ENCODE measurements at places on chromosomes 13 and 19.

- DNase-seq: no peak
Measured at GRCh38 chr19:1935484-1936208, 5.3 kb upstream of the CSNK1G2 start.

- DNase-seq: no peak
Measured at GRCh38 chr13:70604448-70604847, 496.2 kb upstream of the KLHL1 start.

- DNase-seq: no peak
Measured at GRCh38 chr13:60000081-60000480, 163.6 kb downstream of the DIAPH3 start.

DNA sequence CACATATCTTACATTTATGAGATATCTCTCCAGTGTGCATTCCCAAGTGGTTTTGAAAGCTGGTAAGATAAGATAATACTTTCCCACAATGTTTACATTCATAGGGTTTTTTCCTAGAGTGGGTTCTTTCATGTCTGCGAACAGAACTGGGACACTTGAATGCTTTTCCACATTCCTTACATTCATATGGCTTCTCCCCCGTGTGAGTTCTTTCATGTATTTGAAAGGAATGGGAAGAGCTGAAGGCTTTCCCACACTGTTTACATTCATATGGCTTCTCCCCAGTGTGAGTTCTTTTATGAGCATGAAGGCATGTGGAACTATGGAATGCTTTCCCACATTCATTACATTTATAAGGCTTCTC is 19.7 kb downstream of the ZNF433 start:
- DNase-seq: no peak

GRCh38 chr19:38741670-38742069 is 2.6 kb downstream of the CAPN12 start:
- DNase-seq: no peak

DNA sequence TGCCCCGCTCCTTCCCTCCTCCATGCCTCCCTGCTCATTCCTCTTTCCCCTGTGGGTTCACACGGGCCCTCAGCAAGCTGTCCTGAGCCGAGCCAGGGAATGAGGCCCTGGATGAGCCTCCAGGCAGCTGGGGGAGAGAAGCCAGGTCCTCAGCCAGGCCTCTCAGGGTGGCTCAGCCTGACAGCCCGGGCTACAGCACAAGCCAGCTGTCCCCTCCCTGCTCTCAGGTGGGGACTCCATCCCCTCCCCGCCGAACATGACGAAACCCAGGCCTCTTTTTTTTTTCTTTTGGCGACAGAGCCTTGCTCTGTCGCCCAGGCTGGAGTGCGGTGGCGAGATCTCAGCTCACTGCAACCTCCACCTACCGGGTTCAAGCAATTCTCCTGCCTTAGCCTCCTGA is 40.0 kb upstream of the MATK start:
- no peak for DNase-seq

DNA sequence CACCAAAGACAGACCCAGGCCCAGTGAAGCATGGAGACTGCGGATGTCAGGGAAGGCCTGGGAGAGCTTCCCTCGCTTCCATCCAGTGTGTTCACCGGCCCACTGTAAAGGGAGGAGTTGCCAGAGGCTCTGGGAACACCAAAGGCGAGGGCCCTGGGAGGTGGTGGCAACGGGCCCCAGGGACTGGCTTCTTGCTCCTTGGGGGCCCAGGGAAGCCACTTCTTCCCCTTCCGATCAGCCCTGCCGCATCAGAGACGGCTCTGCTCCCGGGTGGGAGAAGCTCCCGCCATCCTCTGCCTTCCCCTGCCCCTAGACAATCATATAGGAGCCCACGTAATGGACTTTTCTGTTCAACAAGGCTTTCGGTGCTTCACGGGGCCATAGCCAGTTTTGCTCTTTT is 83.4 kb upstream of the GPR183 start:
- DNase-seq: no peak

DNA sequence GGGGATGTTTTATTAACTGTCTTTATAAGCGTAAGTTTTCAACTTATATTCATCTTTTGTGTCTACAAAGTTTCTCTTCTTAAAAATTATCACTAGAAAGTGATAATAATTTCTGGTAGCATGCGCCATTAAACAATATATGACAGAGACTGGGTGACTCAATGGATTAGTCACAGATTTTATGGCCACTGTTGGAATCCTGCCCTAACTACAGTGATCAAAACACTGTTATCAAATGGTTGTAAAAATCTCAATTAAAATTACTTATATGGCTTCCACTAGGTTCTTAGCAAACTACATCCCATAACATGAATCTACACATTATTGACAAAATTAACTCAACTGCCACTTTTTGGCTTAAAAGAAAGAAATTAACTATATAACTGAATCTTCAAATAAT is 350.0 kb downstream of the DACH1 start:
- DNase-seq: no peak

- DNase-seq: no peak
Measured at GRCh38 chr13:44263751-44264620, 109.6 kb upstream of the SERP2 start.

GRCh38 chr19:56983171-56983570 is 136.6 kb upstream of the USP29 start:
- no peak for DNase-seq

- DNase-seq: no peak
Measured at GRCh38 chr13:102508411-102508810, 88.4 kb upstream of the TPP2 start.

DNA sequence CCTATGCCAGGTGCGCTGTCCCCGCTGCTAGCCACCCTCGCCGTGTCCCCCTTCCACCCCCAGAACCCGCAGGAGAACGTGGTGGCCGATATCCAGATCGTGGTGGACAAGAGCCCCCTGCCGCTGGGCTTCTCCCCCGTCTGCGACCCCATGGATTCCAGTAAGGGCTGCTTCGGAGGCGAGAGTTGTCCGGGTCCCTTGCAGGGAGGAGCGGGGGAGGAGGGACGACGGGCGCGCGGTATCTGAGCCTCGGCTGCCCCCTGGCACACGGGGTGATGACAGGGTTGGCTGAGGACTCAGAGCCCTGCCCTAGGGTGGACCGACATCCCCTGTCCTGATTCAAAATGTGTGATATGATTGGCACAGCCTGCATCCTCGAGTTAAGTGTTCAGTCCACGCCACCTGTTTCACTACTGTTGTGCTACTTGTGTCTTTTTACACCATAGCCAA is 653 bp downstream of the MVB12A start:
- DNase-seq: no peak

DNA sequence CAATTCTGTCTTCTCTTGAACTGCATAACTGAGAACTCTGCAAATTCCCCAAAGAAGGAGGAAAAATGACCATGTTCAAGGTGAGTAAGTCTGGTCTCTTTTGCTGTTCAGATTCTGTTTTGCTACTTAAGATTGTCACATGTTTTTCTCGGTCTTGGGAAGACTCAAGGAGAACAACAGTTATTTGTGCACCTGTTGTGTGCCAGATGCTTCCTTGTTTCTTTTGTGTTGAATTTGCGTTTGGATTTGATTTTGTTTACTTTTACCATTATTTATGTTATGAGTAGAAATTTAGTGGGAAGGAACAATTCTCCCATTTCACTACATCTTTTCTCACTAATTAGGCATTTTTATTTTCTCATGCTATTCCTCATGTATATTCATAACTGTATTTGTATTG is 4.4 kb downstream of the ZNF284 start:
- DNase-seq: no peak

GRCh38 chr13:79684371-79684770 is 203.4 kb downstream of the NDFIP2 start:
- DNase-seq: no peak

GRCh38 chr19:39193803-39194202 is 3.0 kb upstream of the NCCRP1 start:
- no peak for DNase-seq

DNA sequence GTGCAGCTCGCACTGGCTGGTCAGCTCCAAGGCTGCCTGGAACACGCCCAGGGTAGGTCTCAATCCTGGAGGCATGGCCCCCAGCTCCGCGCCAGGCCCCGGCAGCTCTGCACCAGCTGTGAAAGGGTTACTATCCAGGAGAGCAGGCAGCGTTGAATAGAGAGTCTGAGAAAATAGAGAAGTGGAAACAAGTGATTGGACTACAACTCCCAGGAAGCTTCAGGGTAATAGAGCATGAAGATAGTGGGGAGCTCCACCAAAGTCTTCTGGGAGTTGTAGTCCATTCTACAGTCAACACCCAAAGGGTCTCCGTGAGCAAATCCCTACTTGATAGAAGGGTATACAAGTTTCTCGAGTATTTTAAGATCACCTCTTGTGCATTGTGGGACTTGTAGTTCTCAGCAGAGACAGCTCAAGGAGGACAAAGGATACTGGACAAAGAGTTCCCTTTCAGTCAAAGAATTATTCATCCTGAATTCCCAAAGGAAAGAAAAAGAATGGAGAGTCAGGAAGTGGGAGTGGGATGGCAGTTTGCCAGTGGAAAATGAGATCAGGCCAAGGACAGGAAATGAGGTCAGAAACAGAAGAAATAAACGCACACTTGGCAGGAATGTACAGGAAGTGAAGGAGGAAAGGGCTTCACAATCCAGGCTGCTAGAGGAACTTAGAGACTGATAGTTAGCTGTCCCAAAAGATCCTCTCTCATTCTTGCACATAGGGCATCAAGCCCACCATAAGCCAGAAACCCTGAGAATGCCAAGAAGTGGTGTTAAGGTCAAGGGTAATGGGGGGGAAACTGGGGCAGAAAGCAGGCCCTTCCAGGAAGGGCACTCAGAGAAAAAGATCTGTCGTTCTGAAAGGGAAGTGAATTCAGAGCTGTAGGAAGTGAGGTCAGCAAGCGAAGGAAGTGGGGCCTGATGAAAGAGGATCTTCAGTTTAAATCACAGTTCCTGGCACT is 5.5 kb upstream of the MAMSTR start:
- DNase-seq: no peak

Measured in activated CD4-positive, alpha-beta T cell treated with anti-CD3 and anti-CD28 coated beads for 24 hours (primary cell).